ENCODE measurements at places on chromosomes 6 and 20. TPM values are rescaled to one million over a fixed set of nuclear protein-coding genes. Genes with fewer than 3 reads are reported as not detected.

- DNase-seq, result peak; percentile 32
These were observed 27.8 kb downstream of the SLC23A2 start for GRCh38 chr20:4973330-4974097.

DNA sequence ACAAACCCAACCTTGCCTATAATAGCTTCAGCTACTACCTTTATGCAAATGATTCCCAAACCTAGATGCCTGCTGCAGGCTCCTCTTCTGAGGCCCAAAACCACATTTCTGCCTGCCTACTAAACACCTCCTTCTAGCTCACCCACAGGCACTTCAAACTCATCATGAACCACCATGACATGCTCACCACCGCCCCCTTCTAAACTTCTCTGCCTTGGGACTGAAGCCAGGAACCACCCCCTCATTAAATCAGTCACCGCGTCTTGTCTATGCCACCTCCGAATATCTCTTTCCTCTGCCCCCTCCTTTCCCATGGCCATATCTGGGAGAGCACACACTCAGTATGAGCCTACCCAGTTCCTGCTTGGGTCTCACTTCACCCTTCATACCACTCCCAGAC lies 101.2 kb downstream of the SNAP25 start:
- DNase-seq, result no peak

The MYLK4 gene
- 1.1 TPM for total RNA-seq

The TRIM31 gene
- total RNA-seq, result not detected

The KIAA1755 gene
- not detected for total RNA-seq

DNA sequence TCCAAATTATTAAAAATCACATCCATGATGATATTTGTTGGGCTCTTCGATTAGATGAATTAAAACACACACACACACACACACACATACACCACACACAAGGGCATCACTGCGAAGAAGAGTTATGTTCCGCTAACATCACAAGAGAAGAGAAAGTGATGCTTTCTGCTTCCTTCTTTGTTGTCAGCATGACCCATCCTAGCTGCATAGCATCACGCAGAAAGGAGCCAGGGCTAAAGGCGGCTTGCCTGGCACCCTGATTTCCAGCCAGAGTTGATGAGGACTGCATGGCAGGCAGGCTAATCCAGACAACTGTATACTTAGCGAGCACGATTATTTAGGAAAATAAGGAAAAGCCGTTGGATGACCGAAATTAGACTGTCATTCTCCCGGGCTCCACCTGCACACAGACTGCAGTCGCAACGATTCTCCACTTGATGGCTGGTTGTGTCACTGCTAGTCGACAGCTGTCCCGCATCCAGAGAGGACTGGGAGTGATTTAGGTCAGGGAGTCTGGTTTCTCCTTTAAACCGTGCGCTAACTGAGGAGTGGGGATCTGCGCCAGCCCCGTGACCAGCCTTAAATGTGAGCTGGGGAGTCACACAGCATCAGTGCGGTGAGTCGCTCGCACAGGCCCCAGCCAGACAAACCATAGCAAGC lies 70.6 kb upstream of the SOX4 start:
- DNase-seq, result no peak

GRCh38 chr20:14953736-14954135 lies 616.3 kb upstream of the FLRT3 start:
- no peak for DNase-seq

The SNX9 gene
- total RNA-seq, result 9.7 TPM

Data from natural killer cell (primary cell).